ENCODE measurements at places on chromosomes 11 and 22. TPM values are rescaled to one million over a fixed set of nuclear protein-coding genes. Genes with fewer than 3 reads are reported as not detected.
A peak's percentile ranks its signal among the peaks of the same experiment; 100 is the strongest.

GRCh38 chr11:35992548-35992947 is 48.7 kb downstream of the LDLRAD3 start:
- no peak overlapping the region for H3K4me3 ChIP-seq
- H3K27ac ChIP-seq: no peak overlapping the region
- no peak for DNase-seq
- no peaks in the 10 kb centered on the region for H3K36me3 ChIP-seq
- H3K4me1 ChIP-seq: peaks cover 12% of the 10 kb centered on the region

- no peak overlapping the region for H3K27ac ChIP-seq
- H3K27me3 ChIP-seq: peaks cover 56% of the 10 kb centered on the region
- DNase-seq: peak; percentile 61
- H3K4me1 ChIP-seq: peaks cover 22% of the 10 kb centered on the region
Observed at GRCh38 chr11:66727282-66728037, 1.6 kb downstream of the SPTBN2 start.

GRCh38 chr22:48761546-48761945 is 1066.1 kb downstream of the BRD1 start:
- H3K4me3 ChIP-seq: no peak overlapping the region
- no peak overlapping the region for H3K27ac ChIP-seq
- H3K27me3 ChIP-seq: no peaks in the 10 kb centered on the region
- no peaks in the 10 kb centered on the region for H3K4me1 ChIP-seq

GRCh38 chr11:121775276-121775675 is 322.5 kb upstream of the SORL1-AS1 start:
- no peaks in the 10 kb centered on the region for H3K4me1 ChIP-seq
- no peaks in the 10 kb centered on the region for H3K36me3 ChIP-seq
- no peaks in the 10 kb centered on the region for H3K27me3 ChIP-seq
- no peak for DNase-seq
- no peak overlapping the region for H3K27ac ChIP-seq

DNA sequence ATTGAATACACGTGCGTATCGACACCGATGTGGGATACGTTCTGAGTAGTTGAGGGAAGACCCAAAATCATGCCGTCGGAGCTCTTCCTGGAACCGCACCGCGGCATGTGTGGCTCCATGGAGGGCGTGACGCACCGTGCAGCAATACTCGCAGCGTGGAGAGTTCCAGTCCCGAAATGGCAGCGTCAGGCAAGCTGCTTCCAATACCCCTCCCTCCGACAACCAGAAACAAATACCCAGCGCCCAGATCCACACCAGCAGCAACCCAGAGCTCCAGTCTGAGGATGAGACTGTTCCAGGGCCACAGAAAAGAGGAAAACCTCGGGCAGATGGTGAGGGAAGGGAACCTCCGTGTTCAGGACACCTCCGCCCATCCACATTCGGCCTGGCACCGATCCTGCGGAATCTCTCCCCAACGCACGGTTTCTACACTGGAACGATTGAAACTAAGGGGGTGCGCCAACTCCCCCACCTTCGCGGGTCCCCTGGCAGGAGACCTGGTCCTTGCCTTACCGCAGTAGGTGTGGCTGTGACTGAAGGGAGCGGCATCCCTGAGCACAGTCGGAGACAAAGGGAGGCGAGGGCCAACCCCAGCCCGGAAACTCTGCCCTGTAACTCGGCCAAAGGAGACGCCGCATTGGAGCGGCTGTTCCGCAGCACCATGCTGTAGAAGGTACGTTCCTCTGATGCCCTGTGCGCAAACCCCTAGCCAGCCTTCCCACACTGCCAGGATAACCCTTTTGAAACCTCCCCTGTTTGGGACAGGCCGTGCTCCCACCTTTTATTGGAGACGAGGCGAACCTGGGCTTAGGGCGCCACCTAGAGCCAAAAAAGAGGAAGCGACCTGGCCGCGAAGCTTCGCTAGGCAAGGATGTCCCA is 28.2 kb downstream of the DBX1 start:
- H3K27me3 ChIP-seq: peaks cover 48% of the 10 kb centered on the region
- H3K4me1 ChIP-seq: peaks cover 3% of the 10 kb centered on the region
- H3K36me3 ChIP-seq: no peaks in the 10 kb centered on the region
- no peak overlapping the region for H3K27ac ChIP-seq
- peak; percentile 88 for DNase-seq

DNA sequence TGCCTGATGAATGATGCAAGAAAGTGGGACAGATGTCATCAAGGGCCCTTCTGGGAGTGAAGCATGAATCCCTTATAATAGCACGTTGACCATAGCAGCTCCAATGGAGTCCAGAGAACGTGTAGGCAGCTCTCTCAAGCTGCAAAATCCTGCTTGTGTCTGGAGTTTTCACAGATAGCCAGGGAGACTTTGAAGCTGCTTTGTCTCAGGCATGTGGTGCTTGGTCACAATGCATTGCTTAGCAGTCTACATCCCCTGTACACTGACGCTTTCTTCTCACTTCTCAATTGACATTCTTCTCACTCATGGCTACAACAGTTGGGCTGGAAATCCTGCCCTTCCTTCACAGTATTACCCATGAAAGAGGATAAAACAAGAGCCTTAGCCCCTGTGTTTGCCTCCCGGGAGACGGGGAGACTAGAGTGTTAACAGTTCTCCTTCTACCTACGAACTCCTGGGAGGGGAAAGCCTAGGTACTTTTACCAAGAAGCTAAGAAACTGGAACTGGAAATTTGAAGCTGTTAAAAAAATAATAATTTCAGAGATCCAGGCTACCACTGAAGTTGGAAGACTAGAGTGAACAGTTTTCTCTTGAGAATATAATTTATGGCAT is 20.7 kb upstream of the MMP7 start:
- no peak overlapping the region for H3K27ac ChIP-seq
- H3K36me3 ChIP-seq: no peaks in the 10 kb centered on the region
- no peaks in the 10 kb centered on the region for H3K27me3 ChIP-seq
- no peak for DNase-seq

GRCh38 chr11:117316197-117316961 is at the start of gene BACE1:
Gene BACE1 (minus strand): TSS chr11:117316256. CDS start chr11:117315795, 461 bp downstream.
- H3K27me3 ChIP-seq: no peaks in the 10 kb centered on the region
- peaks cover 13% of the 10 kb centered on the region for H3K4me1 ChIP-seq
- DNase-seq: peak; percentile 97
- no peak within 1 kb of the TSS for H3K27ac ChIP-seq
- H3K36me3 ChIP-seq: no peaks in the 10 kb centered on the region

DNA sequence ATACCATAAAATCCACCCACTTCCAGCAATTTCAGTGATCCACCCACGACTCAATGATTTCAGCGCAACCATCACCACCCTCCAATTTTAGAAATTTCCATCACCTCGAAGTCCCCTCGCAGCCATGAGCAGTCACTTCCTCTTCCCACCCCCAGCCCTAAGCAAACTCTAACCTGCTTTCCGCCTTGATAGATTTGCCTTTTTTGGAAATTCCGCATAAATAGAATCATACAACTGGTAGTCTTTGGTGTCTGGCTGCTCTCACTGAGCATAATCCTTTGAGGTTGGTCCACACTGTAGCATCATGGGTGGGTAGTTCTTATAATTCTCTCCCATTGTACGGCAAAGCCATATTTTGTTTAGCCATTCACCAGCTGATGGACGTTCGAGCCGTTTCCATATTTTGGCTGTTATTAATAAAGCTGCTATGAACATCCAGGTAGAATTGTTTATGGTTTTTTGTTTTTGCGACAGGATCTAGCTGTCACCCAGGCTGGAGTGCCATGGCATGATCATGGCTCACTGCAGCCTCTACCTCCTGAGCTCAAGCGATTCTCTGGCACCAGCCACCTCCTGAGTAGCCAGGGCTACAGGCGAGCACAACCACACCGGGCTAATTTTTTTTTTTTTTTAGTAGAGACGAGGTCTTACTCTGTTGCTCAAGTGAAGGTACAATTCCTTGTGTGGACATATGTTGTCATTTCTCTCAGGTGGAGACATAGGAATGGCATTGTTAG is 16.0 kb downstream of the PIM3 start:
- no peak overlapping the region for H3K4me3 ChIP-seq
- peaks cover 16% of the 10 kb centered on the region for H3K27me3 ChIP-seq
- no peaks in the 10 kb centered on the region for H3K36me3 ChIP-seq
- DNase-seq: no peak
- H3K4me1 ChIP-seq: no peaks in the 10 kb centered on the region

GRCh38 chr11:79963856-79964645 is 523.2 kb upstream of the TENM4 start:
- H3K4me3 ChIP-seq: no peak overlapping the region
- no peaks in the 10 kb centered on the region for H3K4me1 ChIP-seq
- no peaks in the 10 kb centered on the region for H3K27me3 ChIP-seq
- H3K36me3 ChIP-seq: no peaks in the 10 kb centered on the region

AIP gene
- 29.1 TPM for total RNA-seq

RNF215 gene
- 13.9 TPM for total RNA-seq

OR51B2 gene
- not detected for total RNA-seq

PACSIN3 gene
- 72.1 TPM for total RNA-seq

ART1 gene
- not detected for total RNA-seq
